ENCODE measurements at places on chromosomes 12 and 14.

DNA sequence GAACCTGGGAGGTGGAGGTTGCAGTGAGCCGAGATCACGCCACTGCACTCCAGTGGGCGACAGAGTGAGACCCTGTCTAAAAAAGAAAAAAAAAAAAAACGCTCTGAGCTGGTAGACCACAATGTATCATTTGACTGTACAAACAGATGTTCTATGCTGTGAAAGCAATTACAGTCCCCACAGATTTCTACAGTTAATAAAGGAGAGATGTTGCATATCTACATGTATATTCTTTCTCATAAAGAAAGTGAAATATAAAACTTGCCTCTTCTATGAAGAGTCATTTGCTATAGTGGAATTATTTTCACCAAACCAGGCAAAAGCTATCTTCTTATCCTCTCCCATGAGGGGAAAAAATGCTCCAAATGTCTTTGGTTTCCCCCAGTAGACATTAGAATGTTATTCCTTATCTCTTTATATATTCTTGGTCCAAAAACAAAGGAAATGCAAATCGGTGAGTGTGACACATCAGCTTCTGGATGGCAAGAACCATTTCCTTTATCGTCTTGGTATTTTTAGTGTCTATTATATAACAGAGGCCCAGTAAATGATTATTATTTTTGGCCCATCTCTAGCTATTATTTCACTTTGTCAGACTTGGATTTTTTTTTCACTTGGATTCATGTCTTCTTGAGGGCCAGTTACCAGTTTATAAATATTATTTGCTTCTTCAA is 230.4 kb downstream of the SSPN start:
- DNase-seq = no peak

GRCh38 chr12:122126713-122127597 is 47.1 kb downstream of the IL31 start:
- no peak for DNase-seq

DNA sequence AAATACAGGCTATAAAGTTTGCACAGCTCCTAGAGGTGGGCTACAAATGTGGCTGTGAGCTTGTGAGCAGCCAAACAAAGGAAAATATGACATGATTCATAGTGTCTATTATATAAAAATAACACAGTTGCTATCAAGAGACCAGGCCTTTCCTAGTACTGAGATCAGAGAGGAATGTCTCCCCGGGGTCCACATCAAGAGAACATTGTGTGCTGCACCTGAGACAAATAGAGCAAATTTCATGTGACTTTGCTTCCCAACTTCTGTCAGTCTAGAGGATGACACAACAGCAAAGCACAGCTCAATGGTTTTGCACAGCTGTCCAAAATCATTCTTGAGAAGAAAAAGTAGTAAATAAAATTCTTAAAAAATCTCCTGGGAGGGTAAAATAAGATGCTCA is 297.5 kb upstream of the PRKD1 start:
- no peak for DNase-seq

GRCh38 chr12:2461645-2462044 is 333.1 kb upstream of the FKBP4 start:
- DNase-seq = no peak

DNA sequence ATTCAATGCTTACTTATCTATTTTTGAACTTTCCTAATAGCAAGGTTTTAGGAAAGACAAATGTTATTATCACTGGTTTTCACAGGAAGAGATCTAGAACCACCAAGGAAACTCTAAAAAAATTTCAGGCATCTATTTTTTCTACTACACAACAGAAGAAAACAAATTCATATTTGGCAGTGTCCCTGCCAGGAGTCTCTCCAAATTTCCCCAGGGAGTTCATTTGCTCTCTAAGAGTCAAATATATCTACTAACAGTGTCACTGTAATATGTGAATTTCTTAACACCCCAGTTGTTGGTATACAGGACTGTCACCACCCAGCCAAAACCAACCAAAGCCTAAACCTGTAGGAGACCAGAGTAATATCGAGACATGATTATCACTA is 83.4 kb downstream of the STXBP6 start:
- no peak for DNase-seq

- DNase-seq = no peak
These were observed 7.5 kb upstream of the FOXG1 start for GRCh38 chr14:28758885-28759652.

DNA sequence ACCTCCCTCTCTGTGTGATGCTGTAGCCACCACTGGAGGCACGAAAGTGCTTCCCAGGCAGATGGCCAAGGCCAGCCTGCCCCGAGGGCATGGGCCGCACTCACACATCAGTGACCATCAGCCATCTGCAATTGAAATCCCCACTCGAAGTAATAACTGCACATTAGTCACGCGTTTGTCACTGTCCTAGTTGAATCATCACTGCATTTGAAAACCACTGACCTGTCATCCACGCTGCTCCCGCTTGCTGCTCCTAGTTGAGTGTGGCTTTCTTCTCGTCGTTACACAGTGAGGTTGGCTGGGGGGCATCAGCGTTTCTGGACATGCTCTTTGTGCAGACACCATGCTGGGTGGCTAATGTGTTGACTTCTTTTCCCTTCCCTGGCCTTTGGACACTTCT is 176.1 kb downstream of the ADGRD1 start:
- peak; percentile 11 for DNase-seq

DNA sequence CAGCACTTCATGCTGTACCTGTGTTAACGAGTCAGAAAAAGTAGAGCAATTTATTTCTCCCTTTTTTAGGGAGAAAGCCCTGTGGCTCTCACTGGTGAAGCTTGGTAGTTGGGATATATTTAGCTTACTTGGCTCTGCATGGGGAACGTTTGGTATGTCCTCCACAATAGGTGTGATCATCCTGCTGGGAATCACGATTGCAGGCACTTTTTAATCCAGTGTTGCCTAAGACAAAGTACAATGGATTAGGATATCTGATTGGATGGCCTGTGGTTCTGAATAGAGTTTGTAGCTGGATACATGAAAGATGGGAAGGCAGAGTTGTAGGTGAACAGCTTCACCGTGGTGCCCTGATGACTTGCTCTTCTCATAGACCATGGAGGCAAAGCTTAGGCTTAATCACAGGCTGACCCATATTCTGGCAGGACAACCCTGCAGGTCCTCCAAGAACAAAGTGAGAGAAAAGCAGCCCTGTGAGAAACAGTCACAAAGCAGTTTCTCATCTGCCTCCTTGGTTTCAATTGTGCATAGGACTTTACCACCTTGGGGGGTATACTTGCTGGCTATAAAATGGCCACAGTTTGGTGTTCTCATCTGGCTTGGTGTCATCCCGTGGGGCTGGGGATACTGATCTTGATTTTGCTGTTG is 7.5 kb downstream of the RESF1 start:
- DNase-seq = no peak

GRCh38 chr14:33780035-33780434 is 170.8 kb downstream of the EGLN3 start:
- no peak for DNase-seq

GRCh38 chr12:83700838-83701237 is 1014.1 kb downstream of the TMTC2 start:
- peak; percentile 13 for DNase-seq

DNA sequence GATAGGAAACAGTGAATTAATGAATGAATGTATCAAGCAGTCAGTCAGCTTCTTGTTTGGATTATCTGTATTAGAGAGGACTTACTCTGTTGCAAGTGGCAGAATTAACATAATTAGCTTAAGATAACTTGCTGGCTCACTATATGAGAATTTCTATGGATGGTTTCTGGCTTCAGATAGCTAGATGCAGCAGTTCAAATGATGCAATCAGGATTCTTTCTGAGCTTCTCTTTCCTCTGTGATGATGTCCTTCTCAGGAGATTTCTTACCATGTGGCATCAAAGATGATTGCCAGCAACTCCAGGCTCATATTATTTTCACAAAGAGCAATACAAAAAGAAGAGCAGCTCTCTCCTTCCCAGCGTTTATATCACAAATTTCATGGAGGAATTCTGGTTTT is 30.7 kb downstream of the FRMD6 start:
- DNase-seq = peak; percentile 39

DNA sequence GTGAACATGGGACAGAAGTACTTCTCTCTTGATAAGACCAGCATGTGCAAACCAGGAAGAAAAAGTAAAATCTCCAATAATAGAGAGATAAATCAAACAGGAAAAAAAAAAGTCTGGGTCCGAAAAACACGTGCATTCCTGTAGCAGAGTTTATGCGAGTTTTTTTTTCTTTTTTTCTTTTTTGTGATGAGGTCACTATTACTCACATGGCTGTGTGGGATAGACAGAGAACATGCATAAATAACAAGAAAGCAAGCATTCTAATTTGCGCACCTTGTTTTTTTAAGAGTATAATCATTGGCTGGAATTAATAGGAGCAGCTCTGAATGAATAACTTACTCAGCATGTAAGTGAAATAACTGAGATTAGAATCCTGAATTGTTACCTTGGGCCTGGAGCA is 91.9 kb upstream of the CPM start:
- peak; percentile 49 for DNase-seq

DNA sequence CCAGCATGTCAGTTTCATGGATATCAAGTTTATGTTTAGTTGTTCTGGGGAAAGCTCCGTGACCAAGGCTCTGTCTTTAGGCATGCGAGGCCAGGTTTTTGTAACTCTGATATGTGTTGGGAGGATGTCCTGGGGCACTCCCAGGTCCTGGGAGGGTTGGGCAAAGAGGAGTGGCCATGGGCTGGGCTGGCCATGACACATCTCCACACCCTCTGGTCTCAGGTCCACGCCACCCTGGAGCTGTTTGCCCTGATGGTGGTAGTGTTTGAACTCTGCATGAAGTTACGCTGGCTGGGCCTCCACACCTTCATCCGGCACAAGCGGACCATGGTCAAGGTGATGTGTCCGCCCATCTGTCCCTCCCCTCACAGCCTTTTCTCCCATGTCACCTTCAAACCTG is 46.4 kb downstream of the TPCN1 start:
- DNase-seq = no peak

GRCh38 chr12:52600941-52601481 is at the start of gene KRT72:
TSS of gene KRT72 (minus strand) at chr12:52601463. CDS start at chr12:52601452, 11 bp downstream.
- DNase-seq = no peak

DNA sequence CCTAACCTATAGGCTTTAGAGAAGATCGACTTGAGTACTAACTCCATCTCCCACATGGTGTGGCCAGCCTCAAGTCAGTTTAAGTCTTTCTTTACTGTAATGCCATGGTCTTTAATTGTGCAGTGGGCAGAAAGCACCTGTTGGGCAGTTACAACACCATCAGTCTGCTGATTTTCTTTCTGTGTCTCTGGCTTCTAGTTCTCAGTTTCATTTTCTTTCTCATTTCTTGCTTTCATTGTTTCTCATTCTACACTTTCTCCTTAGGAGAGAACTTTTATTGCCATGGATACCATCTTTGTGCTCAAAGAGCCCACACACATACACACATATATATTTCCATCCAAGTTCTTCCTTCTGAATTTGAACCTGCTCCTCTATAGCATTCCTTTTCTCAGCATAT is 96.1 kb upstream of the SLC16A7 start:
- no peak for DNase-seq

GRCh38 chr14:61290701-61291100 is 9.6 kb upstream of the TMEM30B start:
- DNase-seq = no peak

- DNase-seq = no peak
These were observed 25.6 kb upstream of the PCNX1 start for GRCh38 chr14:70881549-70882177.

GRCh38 chr12:128542844-128543243 is 275.9 kb downstream of the TMEM132C start:
- no peak for DNase-seq

DNA sequence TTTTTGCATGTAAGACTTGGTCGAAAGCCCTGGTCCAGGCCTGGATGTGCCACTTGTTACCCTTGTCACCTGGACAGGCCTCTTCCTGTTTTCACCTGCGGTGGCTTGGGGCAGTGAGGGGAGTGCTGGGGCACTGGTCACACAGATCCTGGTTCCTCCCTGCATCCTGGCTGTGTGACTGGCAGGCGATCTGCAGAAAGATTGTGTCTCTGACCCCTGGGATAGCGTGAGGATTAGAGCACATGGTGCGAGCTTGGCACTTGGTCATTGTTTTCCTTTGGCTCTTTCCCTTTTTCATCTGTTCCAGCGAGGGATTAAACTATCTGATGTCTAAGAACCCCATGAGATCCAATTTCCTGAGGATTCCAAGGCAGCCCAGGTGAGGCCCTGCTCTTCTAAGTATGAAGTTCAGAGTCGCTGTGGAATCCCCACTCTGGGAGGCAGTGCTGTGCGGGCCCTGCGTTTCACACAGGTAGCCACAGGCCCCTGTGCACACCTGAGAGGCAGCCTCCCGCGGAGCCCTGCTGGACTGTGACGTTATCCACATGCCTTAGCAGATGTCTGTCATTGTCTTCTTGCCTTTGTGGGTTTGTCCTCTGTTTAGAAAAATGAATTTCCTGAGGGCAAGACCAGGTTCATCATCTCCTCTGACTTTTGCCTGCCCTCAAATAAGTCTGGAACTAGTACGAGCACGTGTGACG is 288.4 kb downstream of the CACNA1C start:
- DNase-seq = no peak

GRCh38 chr12:113569806-113570205 is 98.1 kb upstream of the LHX5 start:
- DNase-seq = no peak

DNA sequence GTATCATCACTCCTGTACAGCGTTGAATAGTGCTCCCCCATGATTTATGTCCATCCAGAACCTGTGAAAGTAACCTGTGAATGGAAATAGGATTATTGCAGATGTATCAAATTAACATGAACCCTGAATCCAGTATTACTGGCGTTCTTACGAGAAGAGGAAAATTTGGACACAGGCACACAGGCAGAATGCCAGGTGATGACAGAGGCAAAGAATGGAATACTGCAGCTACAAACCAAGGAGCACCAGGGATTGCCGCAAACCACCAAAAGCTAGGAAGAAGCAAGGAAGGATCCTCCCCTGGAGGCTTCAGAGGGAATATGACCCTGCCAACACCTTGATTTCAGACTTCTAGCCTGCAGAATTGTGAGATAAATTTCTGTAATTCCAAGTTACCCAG is 113.5 kb upstream of the EGLN3 start:
- peak; percentile 38 for DNase-seq

- DNase-seq = no peak
These were observed 1.0 kb downstream of the SH2B3 start for GRCh38 chr12:111406474-111407376.

- DNase-seq = peak; percentile 31
These were observed 572.0 kb upstream of the ATP2B1 start for GRCh38 chr12:90280564-90281058.

- DNase-seq = no peak
These were observed 9.2 kb downstream of the ARHGAP9 start for GRCh38 chr12:57470286-57470969.

- no peak for DNase-seq
These were observed 62.1 kb downstream of the ADGRD1 start for GRCh38 chr12:131015581-131016337.

GRCh38 chr12:122399592-122400373 is 22.7 kb downstream of the CLIP1 start:
- peak; percentile 84 for DNase-seq

DNA sequence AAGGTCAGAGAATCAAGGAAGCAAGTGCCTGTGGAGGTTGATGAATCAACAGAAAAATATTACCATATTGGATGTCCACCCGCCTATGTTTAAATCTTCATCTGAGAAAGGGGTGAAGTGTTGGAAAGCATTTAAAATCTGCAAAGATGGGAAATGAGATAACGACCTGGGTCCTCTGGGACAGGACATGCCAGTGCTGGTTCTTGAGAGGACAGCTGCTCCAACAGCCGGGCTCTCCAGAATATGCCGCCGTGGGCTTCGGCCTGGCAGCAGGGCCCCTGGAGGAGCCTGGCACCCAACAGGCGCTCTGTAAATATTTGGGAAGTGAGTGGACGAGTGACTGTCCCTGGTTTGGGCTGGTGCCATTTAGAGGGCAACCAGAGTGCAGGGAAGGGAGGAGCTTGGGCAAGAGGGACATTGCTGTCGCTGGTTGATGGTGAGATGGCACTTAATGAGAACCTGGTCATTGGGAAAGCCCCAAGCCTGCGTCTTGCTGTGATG is 129.9 kb downstream of the KCNA5 start:
- peak; percentile 74 for DNase-seq

All from EL (cell line).